ENCODE measurements at places on chromosomes 4 and X.

- no peak for DNase-seq
Observed at GRCh38 chrX:80602036-80602860, 182.0 kb downstream of the TENT5D start.

DNA sequence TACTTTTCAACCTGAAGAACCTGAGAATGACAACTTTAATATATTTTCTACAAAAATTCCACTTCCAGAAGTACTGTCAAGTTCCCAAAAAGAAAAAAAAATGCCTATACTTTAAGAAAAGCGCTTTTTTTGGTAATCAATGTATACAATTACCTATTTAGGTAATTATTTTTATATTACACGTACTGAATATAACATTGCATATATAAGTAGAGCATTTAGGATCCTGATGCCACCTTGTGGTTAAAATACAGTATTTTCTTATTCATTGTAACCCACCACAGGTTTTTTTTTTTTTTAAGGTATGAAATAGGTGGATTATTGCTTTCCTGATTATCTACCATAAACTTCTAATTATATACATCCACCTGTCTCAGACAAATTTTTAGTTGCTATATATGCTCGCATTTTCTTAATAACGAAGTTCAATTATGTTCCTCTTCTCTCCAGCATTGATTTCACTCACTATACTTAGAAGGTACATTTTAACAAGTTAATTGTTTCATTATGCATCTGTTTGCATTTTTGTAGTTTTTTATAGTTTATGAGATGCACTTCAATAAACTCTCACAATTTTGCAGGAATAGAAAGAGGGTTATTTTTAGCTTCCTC is 5.2 kb downstream of the MAP9 start:
- DNase-seq, result no peak

DNA sequence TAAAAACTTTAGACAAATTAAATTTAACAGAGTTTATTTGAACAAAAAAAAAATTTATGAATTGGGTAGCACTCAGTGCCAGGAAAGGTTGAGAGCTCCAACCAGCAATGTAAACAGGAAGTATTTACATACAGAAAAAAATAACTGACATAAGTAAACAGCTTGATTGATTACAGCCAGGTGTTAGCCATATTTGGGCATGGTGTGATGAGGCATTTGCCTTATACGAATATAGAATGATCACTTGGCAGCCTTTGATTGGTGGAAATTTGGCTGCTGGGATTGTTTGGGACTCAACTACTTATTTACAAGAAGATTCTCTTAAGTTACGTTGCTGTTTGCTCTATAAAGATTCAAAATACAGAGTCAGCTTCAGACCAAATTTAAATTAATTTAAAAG is 172.0 kb downstream of the ADAM29 start:
- DNase-seq, result no peak

DNA sequence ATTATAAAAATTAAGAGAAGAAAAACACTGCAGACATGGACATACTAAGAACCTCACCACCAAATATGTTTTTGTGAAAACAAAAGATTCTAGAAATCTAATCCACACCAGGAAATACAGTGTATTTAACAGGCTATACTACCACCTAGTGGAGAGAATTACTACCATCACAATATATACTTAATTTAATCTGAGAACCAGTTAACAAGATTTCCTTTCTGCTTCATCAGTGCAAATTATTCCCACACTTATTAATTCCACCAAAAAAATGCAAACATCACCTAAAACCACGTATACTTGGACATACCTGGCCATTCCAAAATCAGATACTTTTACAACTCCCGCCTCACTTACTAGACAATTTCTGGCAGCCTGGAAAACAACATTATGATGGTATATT is 7.0 kb upstream of the TXK start:
- DNase-seq, result no peak

- DNase-seq, result no peak
Observed at GRCh38 chr4:22417408-22417807, 98.5 kb downstream of the ADGRA3 start.

DNA sequence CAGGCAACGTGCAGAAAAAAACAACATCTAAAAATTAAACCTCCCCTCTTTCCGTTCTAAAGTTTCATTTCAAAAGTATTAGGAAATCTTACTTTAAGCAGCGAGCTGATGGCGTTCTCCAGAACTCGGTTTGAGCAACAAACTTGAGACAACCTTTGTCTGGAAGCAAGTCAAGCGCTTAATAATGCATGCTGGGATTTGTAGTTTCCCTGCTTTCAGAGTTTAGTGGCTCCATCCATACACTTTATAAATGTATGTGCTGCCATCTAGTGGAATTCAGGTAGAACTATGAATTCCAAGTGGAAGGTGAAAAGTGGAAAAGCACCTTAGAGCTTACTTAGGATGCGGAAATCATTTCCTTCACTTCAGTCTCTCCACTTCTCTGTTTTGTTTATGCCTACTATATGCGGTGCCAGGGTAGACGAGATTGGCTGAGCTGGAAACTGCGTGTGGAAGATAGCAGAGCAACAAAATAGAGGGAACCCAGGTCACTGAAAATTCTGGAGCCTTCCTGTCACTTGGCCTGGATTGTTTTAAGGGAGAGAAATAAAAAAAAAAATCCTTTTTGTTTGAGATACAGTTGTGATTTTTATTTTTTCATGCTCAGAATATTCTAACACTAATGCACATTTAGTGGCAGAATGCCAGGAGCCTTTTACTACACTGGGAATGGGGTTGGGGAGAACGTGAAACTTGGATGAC is at the start of gene BDH2:
TSS of gene BDH2 (minus strand) at position 144 of the 702 bp plus-strand sequence. CDS start 3,580 bp downstream, outside the sequence.
- DNase-seq, result peak; percentile 32

GRCh38 chr4:186727977-186728519 is 4.4 kb upstream of the FAT1 start:
- DNase-seq, result no peak

GRCh38 chrX:8204169-8204935 is 33.3 kb upstream of the VCX2 start:
- DNase-seq, result no peak

DNA sequence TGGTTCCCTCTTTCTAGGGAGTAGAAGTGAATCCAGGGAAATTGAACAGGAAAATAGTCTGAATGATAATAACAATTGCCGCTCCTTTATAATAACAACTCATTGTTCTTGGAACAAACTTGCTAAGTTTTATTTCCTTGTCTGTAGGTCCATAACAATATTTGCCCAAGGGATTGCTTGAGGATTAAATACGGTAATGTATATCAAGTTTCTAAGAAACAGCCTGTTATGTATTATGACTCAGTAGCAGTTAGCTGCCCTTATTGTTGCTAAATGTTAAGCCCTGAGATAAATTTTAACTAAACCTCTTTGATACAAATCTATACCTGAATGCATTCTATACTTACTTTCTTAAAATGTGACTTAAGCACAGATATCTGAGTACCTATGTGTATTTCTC is 215.9 kb upstream of the AADAT start:
- no peak for DNase-seq

- DNase-seq, result no peak
Observed at GRCh38 chr4:39446483-39446841, 12.3 kb downstream of the RPL9 start.

- peak; percentile 45 for DNase-seq
Observed at GRCh38 chrX:1212532-1212931, at the start of gene CRLF2. CRLF2 (minus strand) TSS chrX:1212649; CDS start chrX:1212634, 15 bp downstream.

DNA sequence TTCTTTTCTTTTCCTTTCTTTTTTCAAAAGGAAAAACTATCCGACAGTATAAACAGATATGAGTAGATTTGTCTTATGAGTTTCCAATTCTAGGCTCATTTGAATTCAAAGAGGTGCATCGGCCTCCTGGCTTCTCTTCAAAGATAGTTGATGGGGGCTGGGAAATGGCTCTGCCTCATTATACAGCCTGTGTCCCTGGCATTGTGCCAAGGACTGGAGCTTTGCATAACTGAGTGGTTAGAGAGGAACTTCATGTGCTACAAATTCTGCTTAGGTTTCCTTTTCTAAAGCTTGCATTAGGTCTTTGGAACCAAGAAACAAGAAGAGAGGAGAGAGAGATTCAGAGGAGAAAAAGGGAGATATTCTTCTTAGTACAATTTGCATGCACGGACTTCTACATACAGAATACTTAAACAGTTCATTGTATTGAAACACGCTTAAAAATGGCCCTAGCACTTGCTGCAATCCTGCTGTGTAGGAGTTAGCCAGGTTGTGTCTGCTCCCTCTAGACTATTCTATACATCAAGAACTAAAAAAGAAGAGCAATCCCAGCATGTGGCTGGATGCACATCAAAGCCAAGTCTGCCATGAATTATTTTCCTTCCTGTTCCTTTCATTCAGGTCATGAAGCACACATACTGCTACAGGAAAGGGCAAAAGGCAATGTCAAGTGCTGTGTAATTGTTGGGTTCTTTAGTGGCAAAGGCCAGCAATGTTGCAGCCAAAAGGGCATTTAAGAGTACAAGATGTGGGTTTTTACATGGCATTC is 70.9 kb downstream of the INTS12 start:
- DNase-seq, result no peak

- no peak for DNase-seq
Observed at GRCh38 chr4:156609421-156609820, 362.2 kb downstream of the PDGFC start.

All from activated CD4-positive, alpha-beta T cell treated with anti-CD3 and anti-CD28 coated beads, Interleukin-2, amount 50 U/mL, for 48 hours (primary cell).